ENCODE measurements at places on chromosomes 5 and 9.

DNA sequence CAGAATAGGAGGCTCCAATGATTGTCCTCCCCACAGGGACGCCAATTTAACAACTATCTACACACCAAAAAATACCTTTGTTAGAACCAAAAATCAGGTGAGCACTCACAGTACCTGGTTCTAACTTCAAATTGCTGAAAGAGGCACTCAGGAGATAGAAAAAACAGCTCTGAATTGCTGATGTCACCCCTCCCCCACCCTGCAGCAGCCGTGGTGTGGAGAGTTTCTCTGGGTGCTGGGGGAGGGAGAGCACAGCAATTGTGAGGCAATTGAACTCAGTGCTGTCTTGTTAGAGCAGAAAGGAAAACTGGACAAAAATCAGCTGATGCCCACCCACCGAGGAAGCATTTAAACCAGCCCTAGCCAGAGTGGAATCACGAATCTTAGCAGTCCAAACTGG, 41.8 kb downstream of the TNFSF8 start:
- no peak for ATAC-seq

- ATAC-seq: no peak
Observed at GRCh38 chr9:128163027-128163515, 3.0 kb downstream of the BBLN start.

DNA sequence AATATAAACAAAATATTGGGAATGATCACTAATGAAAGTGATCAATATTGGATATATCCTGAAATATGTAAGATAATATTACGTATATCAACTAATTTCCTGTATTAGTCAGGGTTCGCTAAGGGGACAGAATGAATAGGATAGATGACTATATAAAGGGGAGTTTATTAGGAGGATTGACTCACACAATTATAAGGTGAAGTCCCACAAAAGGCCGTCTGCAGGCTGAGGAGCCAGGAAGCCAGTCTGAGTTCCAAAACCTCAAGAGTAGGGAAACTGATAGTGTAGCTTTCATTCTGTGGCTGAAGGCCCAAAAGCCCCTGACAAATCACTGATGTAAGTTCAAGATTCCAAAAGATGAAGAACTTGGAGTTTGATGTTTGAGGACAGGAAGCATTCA, 561.1 kb downstream of the PRDM9 start:
- no peak for ATAC-seq

- ATAC-seq: no peak
Observed at GRCh38 chr5:79954620-79955019, 36.4 kb downstream of the MTX3 start.

DNA sequence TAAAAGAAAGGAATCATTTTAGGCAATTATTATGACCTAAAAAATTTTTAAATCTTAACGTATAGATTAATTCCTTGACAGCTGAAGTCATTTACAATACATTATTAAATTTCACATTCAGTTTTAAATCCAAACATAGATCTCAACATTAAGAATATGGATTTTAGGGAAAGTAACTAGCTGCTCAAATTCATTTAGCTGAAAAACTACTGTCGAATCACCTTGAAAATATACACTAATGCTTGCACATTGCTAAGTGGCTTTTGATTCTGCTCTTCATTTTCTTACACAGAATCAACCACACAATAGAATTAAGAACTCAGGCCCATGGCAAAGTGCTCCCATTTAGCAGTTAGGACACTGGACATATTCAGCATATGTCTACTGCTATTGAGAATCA, 454.2 kb downstream of the RAB3C start:
- ATAC-seq: no peak

DNA sequence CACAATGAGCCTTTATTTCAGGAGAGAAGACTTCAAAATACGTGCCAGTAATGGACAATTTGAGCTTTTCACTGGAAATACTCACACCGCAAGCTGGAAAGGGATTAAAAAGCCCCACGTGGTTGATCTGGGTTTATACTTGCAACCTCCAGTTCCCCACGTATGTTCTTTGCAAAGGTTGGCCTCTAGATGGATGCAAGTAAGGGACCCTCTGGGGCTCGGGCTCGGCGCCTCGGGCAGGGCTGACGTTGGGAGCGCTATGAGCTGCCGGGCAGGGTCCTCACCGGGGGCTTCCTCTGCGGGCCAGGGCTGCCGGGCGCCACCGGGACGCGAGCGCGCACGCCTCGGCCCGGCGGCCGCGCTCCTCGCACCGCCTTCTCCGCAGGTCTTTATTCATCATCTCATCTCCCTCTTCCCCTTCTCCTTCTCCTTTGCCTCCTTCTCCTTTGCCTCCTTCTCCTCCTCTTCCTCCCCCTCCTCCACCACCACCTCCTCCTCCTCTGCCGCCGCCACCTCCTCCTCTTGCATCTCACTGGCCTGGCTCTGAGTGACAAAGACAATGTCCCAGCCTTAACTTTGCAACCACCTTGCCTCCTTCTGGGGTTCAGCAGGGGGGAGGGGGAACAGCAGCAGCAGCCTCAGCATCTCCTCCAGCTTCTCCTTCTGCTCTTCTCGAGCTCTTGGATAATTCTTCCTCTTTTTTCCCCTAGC, 701 bp upstream of the ZNF462 start:
- peak; percentile 36 for ATAC-seq

GRCh38 chr9:79053598-79053997, 518.2 kb upstream of the TLE4 start:
- no peak for ATAC-seq

DNA sequence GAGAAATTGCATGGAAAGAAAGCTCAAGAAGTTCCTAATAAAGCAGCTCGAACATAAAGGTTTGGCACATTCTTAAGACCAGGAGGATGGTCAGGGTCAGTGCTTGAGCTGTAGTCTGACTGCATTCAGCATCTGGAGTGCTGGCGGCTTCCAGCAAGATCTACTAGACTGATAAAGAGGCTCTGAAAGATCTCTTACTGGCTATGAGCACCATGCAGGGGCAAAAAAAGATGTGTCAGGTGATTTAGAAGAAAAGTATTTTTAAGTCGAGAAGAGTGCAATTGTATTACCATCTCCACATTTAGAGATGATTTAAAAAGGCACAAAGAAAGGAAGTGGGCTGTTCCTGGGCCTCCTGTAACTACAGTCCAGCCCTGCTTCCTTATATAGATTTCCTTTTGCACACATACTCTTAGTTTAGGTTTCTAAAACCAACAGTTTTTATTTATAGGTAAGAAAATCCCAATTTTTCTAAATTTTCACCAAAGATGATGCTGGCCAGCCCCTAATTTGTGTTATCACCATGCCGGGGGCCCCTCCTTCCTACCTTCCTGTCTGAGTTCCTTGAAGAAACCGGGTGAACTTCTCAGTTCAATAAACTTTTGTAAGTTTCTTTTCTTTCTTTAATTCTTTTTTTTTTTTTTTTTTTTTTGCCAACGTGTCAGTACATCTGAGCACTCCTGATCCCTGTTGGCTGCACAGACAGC, 65.9 kb upstream of the PLPP1 start:
- ATAC-seq: peak; percentile 78
